PC-9 (cell line): ENCODE measurements at places on chromosomes 7 and 10. TPM values are rescaled to one million over a fixed set of nuclear protein-coding genes. Genes with fewer than 3 reads are reported as not detected.

Gene ALDH18A1
- total RNA-seq: 34.0 and 35.3 TPM in 2 replicates

Gene CCDC3
- 0.13 TPM in 1 of 2 replicates, not detected in the other for total RNA-seq

Gene MYH16
- total RNA-seq: 11.7 and 18.0 TPM in 2 replicates

Gene TFPI2
- 67.3 and 86.1 TPM in 2 replicates for total RNA-seq

Gene TNS3
- 111 and 143 TPM in 2 replicates for total RNA-seq

Gene UPK3BL2
- 24.3 and 36.8 TPM in 2 replicates for total RNA-seq

Gene ZNF487
- 11.8 and 14.5 TPM in 2 replicates for total RNA-seq

Gene CTTNBP2
- not detected in 2 replicates for total RNA-seq

Gene OR6V1
- not detected in 2 replicates for total RNA-seq

Gene EPO
- total RNA-seq: 0.30 and 0.44 TPM in 2 replicates

Gene ZNF488
- total RNA-seq: 11.4 and 18.1 TPM in 2 replicates

Gene OLAH
- not detected in 2 replicates for total RNA-seq

Gene COBL
- 49.4 and 51.4 TPM in 2 replicates for total RNA-seq

Gene SPDYE17
- total RNA-seq: not detected in 2 replicates

Gene FAM25C
- total RNA-seq: not detected in 2 replicates

Gene INA
- 20.4 and 20.9 TPM in 2 replicates for total RNA-seq

Gene UPK3B
- total RNA-seq: 16.8 and 19.2 TPM in 2 replicates

Gene SFMBT2
- 0.07 TPM in 1 of 2 replicates, not detected in the other for total RNA-seq

Gene PRSS37
- not detected in 2 replicates for total RNA-seq

Gene DBF4
- 47.9 and 52.7 TPM in 2 replicates for total RNA-seq

Gene SPOCK2
- 4.2 and 5.3 TPM in 2 replicates for total RNA-seq

Gene MMS19
- 42.4 and 42.7 TPM in 2 replicates for total RNA-seq

Gene ITIH5
- total RNA-seq: not detected in 2 replicates

Gene LDB3
- total RNA-seq: 0.63 and 0.73 TPM in 2 replicates

Gene FZD1
- 2.6 and 2.8 TPM in 2 replicates for total RNA-seq

Gene CFAP70
- total RNA-seq: 3.1 and 4.1 TPM in 2 replicates

Gene NRF1
- total RNA-seq: 20.5 and 23.2 TPM in 2 replicates

Gene CNTNAP2
- total RNA-seq: not detected in 2 replicates

Gene ZP3
- 14.2 and 20.9 TPM in 2 replicates for total RNA-seq

Gene HOXA9
- total RNA-seq: 1.9 and 2.5 TPM in 2 replicates

Gene OPN1SW
- total RNA-seq: not detected in 2 replicates

Gene PDZD7
- 2.3 and 2.8 TPM in 2 replicates for total RNA-seq

Gene PTPRN2
- total RNA-seq: not detected in 2 replicates

Gene NKX2-3
- not detected in 2 replicates for total RNA-seq

Gene PARG
- total RNA-seq: 38.8 and 39.0 TPM in 2 replicates

Gene IKZF1
- total RNA-seq: not detected in 2 replicates

Gene FFAR4
- 0.25 TPM in 1 of 2 replicates, not detected in the other for total RNA-seq

Gene ABCB1
- total RNA-seq: not detected in 2 replicates

Gene CCDC136
- total RNA-seq: 7.1 and 9.8 TPM in 2 replicates

Gene ZDHHC6
- 14.0 and 24.2 TPM in 2 replicates for total RNA-seq

Gene SAMD9
- 7.0 and 12.1 TPM in 2 replicates for total RNA-seq
